Temporal lobe (tissue), 4 donors: ENCODE measurements at places on chromosomes 5 and 9. TPM values are rescaled to one million over a fixed set of nuclear protein-coding genes. Genes with fewer than 3 reads are reported as not detected.

Gene DRD1
- total RNA-seq: 4.7 TPM

Gene SPINK7
- not detected for total RNA-seq

Gene BHMT
- 0.25 TPM for total RNA-seq

Gene SLC26A2
- total RNA-seq: 14.3 TPM

Gene SEMA5A
- 17.9 TPM for total RNA-seq

Gene IFNB1
- not detected for total RNA-seq

Gene ATOX1
- 44.0 TPM for total RNA-seq

Gene FUT7
- not detected for total RNA-seq

Gene SLC34A1
- not detected for total RNA-seq

Gene HRCT1
- total RNA-seq: not detected

Gene PCA3
- 0.49 TPM for total RNA-seq

Gene PCDHGC5
- 4.7 TPM for total RNA-seq

Gene C9orf153
- 0.25 TPM for total RNA-seq

Gene UNC5A
- total RNA-seq: 6.6 TPM

Gene NSUN2
- total RNA-seq: 29.7 TPM

Gene HTR1A
- 8.4 TPM for total RNA-seq

Gene SMIM15
- total RNA-seq: 23.8 TPM

Gene TMEM8B
- total RNA-seq: 8.4 TPM

Gene CACNA1B
- total RNA-seq: 30.2 TPM

Gene EFNA5
- total RNA-seq: 17.0 TPM

Gene CDO1
- total RNA-seq: 62.7 TPM

Gene HINT2
- total RNA-seq: 11.1 TPM

Gene EGFL7
- total RNA-seq: 11.6 TPM

Gene SPATA24
- total RNA-seq: 3.7 TPM

Gene PRRX2
- 0.25 TPM for total RNA-seq

Gene TAF1L
- 0.25 TPM for total RNA-seq

Gene CD72
- 0.49 TPM for total RNA-seq

Gene CCT5
- total RNA-seq: 172 TPM

Gene BTNL9
- total RNA-seq: 2.2 TPM

Gene PCDHGA6
- total RNA-seq: 9.6 TPM

Gene TTC16
- total RNA-seq: not detected

Gene CARD6
- 0.74 TPM for total RNA-seq

Gene PRXL2C
- total RNA-seq: 2.7 TPM

Gene ENG
- total RNA-seq: 4.2 TPM

Gene MARVELD2
- total RNA-seq: 0.98 TPM

Gene PRDM9
- total RNA-seq: not detected

Gene SCGB3A1
- total RNA-seq: not detected

Gene KIAA0825
- total RNA-seq: 25.1 TPM

Gene DND1
- 0.74 TPM for total RNA-seq

Gene ARHGEF37
- total RNA-seq: 0.49 TPM

Gene GPR150
- total RNA-seq: 0.25 TPM

Gene CPEB4
- total RNA-seq: 78.7 TPM

Gene ARL14EPL
- not detected for total RNA-seq

Gene SPATA31E1
- total RNA-seq: not detected

Gene SMIM33
- total RNA-seq: not detected

Gene NSA2
- 54.8 TPM for total RNA-seq
